ENCODE measurements at places on chromosomes 12 and 14.

- DNase-seq, result no peak
Observed at GRCh38 chr12:65335981-65336380, 57.5 kb downstream of the MSRB3 start.

- DNase-seq, result no peak
Observed at GRCh38 chr14:62956413-62956812, 88.8 kb downstream of the KCNH5 start.

DNA sequence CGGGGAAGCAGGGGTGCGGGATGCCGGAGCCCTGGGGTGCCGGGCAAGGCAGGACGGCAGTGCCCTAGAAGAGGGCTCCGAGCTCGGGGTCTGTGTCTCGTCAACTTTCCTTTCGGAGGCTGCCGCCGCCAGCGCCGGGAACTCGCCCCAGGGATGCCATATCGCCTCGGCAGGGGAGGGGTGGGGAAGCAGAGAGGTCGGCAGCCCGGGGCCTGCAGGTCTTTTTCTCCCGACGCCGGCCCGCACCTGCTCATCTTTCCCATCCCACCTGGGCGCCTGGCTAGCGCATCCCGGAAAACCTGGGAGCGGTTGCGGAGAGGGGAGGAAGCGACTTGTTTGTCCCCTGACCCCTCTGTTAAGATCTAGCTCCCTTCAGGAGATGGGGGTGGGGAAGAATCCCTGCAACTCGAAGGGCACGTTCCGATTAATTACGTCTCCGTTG, 547 bp downstream of the CNTN1 start:
- DNase-seq, result no peak

DNA sequence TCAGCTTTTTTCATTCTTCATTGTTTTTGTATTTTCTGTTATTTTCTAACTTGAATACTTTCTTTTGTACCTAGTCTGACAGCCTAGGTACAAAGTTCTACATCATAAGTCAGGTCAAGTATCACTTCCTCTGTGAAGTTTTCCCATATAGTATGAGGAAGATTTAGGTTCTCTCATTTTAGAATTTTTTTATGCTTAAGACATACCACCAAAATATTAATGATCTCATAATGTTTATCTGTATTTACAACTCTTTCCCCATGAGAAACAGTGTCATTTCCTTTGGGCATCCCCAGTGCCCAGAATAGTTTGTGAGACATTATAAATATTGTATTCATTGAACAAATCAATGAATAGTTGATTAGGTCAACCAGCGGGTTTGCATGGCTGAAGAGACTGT, 3.1 kb upstream of the ATF7IP start:
- DNase-seq, result no peak

- no peak for DNase-seq
Observed at GRCh38 chr12:108657130-108657745, 23.5 kb upstream of the SELPLG start.

- peak; percentile 85 for DNase-seq
Observed at GRCh38 chr14:75542588-75543091, 20.4 kb downstream of the BATF start.

DNA sequence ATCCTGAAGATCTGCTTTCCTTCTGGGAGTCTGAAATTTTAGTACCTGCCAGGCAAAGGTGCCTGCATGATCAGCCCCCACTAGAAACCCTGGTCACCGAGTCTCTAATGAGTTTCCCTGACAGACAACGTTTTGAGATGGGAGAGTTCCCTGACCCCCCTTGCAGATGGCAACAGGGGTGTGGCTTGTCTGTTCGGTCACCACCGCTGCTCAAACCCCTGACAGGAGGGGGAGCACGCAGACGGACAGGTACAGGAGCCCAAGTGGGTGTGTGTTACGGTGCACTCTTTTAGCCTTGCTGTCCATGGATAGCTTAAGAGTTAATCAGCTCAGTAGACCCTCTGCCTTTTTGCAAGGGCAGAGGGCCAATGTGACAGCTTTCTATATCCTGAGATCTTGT, 19.3 kb upstream of the CDKN3 start:
- no peak for DNase-seq

GRCh38 chr12:14935031-14935430, 3.3 kb downstream of the ERP27 start:
- DNase-seq, result no peak

- peak; percentile 45 for DNase-seq
Observed at GRCh38 chr14:26204728-26205479, 392.9 kb downstream of the NOVA1 start.

DNA sequence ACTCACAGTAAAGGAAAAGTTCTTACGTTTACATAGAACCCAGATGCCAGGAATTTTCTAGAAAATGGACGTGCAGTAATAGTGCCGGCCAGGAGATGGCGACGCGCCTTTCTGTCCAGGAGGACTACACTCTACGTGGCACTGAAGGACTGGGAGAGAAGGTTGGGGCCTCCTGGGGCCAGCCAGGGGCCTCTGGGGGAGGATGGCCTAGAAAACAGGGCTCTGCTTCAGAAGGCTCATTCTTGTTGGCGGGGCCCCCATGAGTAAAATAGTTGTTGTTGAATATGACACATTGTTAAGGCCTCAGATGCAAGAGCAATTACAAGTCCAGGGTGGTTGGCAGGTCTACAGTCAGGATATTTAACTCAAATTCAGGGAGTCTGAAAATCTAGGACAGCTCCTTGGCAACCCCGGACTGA, 120.1 kb upstream of the MAX start:
- DNase-seq, result no peak

DNA sequence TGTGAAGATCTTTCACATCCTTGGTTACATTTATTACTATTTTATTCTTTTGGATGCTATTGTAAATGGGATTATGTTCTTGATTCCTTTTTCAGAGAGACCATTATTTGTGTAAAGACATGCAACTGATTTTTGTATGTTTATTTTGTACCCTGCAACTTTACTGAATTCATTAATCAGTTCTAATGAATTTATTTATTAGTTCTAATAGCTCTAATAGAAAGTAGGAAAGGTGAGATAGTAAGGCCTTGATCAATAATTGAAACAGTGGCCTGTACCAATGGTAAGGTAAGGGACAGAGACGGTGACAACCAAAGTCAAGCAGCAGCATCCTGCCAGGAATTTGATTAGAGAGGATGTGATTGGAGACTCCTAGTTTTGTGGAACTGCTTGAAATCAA, 224.1 kb downstream of the PHLDA1 start:
- no peak for DNase-seq

DNA sequence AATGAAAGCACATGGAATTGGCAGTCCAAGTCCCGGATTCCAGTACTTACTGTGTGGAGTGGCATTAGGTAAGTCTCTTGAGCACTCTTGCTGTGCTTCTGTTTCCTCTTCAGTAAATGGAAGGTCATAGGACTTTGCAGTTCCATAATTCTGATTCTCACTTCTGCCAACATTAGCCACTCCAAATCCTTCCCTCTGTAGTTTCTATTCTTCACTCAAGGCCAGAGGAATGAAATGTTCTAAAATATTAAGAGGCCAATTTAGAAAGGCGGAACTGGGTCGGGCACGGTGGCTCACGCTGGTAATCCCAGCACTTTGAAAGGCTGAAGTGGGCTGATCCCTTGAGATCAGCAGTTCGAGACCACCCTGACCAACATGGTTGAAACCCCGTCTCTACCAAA, 19.8 kb upstream of the SLC5A8 start:
- no peak for DNase-seq
